ENCODE measurements at places on chromosomes 5 and 9. TPM values are rescaled to one million over a fixed set of nuclear protein-coding genes. Genes with fewer than 3 reads are reported as not detected.

Gene HAND1
- total RNA-seq = not detected

Gene NR6A1
- 0.19 TPM for total RNA-seq

Gene ZNF454
- 0.96 TPM for total RNA-seq

Gene FGF1
- total RNA-seq = 9.6 TPM

Gene FGD3
- total RNA-seq = not detected

Gene PCDHGA2
- 1.5 TPM for total RNA-seq

Gene CTXN3
- total RNA-seq = not detected

Gene C1QTNF2
- total RNA-seq = 0.28 TPM

Gene PWWP2A
- 21.5 TPM for total RNA-seq

Measured in regular cardiac myocyte (primary cell).